Cerebellum (tissue), 4 donors: ENCODE measurements at places on chromosomes 4 and X. TPM values are rescaled to one million over a fixed set of nuclear protein-coding genes. Genes with fewer than 3 reads are reported as not detected.

Gene GLOD5
- total RNA-seq = not detected

Gene RBM3
- total RNA-seq = 116 TPM

Gene WAS
- 0.27 TPM for total RNA-seq

Gene LGI2
- total RNA-seq = 5.5 TPM

Gene AFP
- 0.36 TPM for total RNA-seq

Gene CXorf65
- total RNA-seq = not detected

Gene ACOT9
- 21.7 TPM for total RNA-seq

Gene FHDC1
- total RNA-seq = 4.0 TPM
